Mesenteric fat pad (tissue), 1 donor: ENCODE measurements at places on chromosomes 6 and 20.

DNA sequence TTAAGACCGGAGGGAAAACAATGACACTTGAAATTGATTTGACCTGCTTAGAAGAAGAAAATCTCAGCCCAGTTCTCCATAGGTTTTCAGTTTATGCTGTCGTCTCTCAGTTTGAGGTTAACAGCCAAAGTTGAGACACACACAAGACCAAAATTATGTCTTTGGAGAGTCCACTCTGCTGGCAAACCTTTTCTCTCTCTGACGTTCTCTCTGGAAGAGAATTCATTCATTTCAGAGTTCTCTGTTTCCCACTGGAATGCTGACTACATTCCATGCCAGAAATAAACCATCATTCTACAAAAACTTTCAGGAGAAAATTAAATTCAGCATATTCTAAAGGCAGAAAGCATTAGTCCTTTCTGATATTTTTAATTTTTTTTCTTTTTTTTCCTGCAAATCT lies 155.2 kb downstream of the TFAP2A start:
- no peak for DNase-seq

DNA sequence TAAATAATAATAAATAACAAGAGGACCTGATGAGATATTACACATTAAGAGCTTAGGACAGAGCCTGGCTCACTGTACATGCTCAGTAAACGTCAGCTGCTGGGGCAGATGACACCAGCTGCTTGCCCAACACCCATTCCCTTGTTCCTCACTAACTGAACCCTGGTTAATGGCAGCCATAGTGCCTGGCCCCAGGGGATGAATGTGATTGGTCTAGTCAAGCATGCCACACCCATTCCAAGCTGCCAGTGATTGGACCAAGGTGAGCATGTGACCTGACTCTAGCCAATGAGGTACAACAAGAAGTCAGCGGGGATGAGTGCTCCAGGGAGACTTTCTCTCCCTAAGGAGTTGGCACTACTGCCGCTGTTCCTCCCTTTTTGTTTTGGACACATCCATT lies 85.1 kb upstream of the PTPN1 start:
- DNase-seq, result no peak

DNA sequence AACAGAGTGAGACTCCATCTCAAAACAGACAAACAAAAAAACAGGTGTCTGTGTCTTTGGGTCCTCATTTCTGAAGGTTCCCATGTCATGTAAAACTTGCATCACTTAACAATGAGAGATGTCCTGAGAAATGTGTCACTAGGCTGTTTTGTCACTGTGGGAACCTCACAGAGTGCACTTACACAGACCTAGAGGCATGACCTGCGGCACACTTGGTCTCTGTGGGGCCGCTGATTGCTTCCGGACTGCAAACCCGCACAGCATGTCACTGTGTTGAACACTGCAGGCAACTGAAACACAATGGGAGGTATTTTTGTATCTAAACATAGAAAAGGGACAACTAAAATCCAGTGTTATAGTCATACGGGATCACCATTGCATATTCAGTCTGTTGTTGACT lies 42.3 kb upstream of the TMEM181 start:
- peak; percentile 53 for DNase-seq

- DNase-seq, result no peak
These were observed 44.1 kb upstream of the TXNDC5 start for GRCh38 chr6:7954477-7955200.

DNA sequence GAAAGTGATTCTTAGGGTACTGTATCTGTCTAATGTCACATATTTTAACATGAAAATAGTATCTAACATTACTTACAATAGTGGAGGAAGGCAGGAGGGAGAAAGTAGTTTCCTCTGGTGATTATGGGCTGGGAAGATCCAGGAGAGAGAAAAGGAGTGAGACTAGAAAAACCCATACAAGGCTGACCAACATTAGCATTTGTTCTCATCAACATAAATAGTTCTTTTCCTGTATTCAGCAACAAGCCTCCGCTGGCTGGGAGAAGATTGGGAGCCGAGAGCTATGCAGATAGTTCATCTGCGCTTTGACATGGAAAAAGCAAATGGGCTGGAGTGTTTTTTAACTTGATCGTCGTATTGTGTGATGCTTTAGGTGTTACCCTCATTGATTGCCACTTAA lies 239.4 kb downstream of the PHACTR1 start:
- DNase-seq, result no peak

DNA sequence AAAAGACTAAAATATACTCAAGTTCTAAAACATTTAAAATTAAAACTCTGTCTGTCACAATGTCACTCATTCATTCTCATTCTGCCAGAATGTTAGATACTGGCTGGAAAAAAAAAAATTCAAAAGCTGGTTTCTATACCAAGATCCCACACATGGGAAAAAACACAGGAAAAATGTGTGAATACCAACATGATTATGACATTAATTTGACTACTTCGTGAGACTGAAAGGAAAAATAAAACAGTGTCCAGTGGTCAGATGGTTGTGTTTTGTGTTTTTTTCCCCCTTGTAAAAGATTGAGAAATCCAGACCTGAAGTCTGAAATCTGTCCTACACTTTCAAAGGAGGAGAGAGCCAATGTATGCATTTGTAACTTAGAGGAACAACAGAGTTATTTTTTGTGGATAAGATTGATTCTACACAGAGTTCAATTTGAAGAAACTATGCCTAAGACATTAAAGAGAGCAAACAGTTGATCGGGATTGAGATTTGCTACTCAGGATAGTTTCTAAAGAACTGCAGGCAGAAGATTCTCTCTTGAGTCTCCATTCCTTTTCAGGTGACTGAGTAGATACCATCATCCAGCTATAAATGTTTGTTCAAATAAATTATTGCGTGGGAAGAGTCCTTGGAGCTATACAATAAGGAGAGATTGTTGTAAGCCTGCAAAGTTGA lies 39.2 kb upstream of the TXLNB start:
- DNase-seq, result no peak

DNA sequence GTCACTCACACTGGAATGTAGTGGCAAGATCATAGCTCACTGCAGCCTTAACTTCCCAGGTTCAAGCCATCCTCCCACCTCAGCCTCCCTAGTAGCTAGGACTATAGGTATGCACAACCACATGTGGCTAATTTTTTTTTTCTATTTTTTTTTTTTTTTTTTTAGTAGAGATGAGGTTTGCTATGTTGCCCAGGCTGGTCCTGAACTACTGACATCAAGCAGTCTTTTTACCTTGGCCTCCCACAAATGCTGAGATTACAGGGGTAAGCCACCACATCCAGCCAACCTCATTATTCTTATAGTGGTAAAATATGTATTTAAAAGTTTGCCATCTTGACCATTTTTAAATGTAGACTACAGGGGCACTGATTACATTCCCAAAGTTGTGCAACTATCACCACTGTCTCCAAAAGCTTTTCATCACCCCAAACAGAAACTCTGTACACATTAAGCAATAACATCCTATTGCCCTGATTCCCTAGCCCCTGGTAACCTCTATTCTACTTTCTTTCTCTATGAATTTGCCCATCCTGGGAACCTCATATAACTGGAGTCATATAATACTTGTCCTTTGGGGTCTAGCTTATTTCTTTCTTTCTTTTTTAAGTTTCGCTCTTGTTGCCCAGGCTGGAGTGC lies 268.0 kb upstream of the JARID2 start:
- no peak for DNase-seq

- DNase-seq, result no peak
These were observed 113.5 kb upstream of the SLC24A3 start for GRCh38 chr20:19098806-19099578.

DNA sequence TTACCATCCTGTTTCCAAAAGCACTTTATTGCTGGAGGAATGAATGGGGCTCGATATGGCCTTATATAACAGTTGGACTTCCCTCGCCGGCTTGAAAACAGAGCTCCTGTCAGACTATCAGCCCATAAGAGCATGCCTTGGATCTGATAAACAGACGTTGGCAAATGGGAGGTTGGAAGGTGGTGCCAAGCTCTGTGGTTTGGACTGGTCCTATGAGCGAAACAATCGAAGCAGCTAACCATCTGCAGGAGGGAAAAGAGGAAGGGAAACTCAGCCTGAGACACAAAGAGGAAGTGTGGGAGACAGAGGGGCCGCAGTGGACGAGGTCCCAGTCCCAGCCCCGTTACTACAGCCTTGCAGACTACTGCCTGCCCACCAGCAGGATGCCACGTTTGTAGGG lies 92.9 kb downstream of the TFAP2C start:
- DNase-seq, result no peak

GRCh38 chr20:42641886-42642285 lies 547.8 kb downstream of the PTPRT start:
- DNase-seq, result no peak
